Stimulated activated CD8-positive, alpha-beta memory T cell treated with anti-CD3 and anti-CD28 coated beads, Interleukin-4, amount 100 ng/mL, for 48 hours (primary cell): ENCODE measurements at places on chromosomes 1 and 21.

DNA sequence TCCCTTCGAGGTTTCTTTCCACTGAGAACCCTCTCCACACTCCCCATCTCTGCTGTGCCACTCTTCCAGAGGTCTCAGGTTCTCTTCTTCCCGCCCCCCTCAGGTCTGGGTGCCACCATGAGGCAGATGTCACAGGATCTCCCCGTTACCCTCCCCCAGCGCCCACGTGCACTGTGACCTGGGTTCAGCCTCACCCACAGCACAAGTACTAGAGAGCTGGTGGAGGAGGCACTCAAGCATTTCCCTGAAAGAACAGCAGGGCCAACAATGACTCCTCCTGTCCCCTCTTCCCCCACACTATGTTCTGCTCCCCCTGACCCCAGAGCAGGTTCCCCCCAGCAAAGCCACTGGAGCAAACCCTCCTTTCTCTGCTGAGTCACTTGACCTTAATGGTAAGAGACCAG lies 14.3 kb downstream of the PLEKHA6 start:
- DNase-seq: no peak

DNA sequence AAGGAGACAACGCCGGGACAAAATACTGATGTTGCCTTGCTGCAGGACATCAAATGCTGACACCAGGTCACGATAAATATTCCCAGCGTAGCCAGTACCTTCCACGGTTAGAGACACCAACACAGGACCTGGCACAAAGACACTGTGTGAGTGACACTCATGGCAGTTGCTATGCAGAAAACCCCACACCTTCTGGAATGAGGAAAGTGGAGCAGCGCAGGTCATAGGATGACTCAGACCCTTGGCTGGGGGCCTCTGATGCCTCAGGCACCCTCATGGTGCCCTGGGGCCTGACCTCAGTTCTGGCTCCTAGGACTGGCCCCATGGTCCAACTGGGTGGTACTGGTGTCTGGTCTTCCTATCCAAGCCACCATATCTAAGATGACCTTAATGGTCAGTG lies 7.0 kb downstream of the DCST2 start:
- DNase-seq: no peak

GRCh38 chr1:220775240-220775853 lies 11.4 kb upstream of the MTARC1 start:
- DNase-seq: peak; percentile 77

GRCh38 chr1:172411791-172412338 lies 8.6 kb upstream of the C1orf105 start:
- DNase-seq: no peak

- no peak for DNase-seq
Measured at GRCh38 chr1:98056781-98057180, 135.9 kb upstream of the DPYD start.
